Bone marrow (tissue), 2 donors: ENCODE measurements at places on chromosomes 13 and 19.

DNA sequence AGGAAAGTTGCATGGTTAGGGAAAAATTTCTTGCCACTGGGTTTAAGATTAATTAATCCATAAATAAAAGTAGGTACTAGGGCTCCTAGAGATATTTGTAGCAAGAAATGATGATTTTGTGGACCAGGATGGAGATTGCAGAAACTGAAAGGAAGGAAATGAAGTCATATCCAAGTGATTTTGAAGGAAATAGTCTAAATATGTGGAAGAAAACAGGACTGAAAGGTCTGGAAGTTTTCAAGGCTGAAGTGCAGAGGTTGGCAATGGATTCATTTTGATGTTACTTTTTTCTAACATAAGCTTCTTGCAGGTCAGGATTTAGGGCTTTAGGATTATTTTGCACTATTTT lies 52.8 kb downstream of the SOX21 start:
- DNase-seq: no peak

DNA sequence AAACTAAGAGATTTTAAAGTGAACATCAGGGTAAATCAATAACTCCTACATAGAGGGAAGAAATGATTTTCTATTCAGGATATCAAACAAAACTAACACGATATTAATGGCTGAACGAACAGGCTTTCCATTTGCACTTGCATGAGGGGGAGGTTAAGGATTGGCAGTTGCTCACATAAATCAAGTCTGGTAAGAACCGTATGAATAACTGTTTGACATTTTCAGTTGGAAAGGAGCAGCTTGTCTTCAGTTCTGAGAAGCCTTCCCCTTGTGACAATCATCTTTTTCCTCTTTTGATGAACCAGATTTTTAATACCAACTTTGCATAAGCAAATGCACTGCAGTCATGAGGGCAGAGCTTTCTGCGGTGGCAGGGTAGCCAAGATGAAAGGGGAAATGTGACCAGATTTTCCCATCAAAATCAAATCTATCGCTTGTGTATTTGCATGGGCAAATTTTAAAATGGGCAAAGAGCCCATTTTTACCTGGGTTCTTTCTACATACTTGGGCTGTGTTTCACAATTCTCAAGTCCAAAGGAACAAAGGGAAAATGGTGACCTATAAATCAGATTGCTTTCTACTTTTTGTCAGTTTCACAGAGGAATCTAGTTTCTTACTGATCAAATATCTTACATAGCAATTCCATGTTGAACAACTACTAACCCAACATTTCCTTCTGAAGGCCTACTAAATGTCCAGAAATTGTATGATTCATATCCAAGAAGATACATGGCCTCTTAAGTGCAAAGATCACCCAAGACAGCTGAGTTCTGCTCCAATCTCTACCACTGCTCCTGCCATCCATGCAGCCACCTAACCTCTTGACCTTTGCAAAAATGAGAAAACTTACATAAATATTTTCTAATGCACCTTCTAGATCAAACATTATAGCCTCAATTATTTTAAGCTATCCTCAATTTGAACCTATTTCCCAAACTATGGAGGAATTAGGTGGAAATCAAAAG lies 249.6 kb downstream of the OXGR1 start:
- no peak for DNase-seq

GRCh38 chr19:6260912-6261650 lies 18.7 kb downstream of the MLLT1 start:
- no peak for DNase-seq

GRCh38 chr19:9010693-9011092 lies 484 bp upstream of the MUC16 start:
- no peak for DNase-seq

- DNase-seq: peak; percentile 58
Observed at GRCh38 chr19:13234518-13234917, 84.3 kb downstream of the IER2 start.

DNA sequence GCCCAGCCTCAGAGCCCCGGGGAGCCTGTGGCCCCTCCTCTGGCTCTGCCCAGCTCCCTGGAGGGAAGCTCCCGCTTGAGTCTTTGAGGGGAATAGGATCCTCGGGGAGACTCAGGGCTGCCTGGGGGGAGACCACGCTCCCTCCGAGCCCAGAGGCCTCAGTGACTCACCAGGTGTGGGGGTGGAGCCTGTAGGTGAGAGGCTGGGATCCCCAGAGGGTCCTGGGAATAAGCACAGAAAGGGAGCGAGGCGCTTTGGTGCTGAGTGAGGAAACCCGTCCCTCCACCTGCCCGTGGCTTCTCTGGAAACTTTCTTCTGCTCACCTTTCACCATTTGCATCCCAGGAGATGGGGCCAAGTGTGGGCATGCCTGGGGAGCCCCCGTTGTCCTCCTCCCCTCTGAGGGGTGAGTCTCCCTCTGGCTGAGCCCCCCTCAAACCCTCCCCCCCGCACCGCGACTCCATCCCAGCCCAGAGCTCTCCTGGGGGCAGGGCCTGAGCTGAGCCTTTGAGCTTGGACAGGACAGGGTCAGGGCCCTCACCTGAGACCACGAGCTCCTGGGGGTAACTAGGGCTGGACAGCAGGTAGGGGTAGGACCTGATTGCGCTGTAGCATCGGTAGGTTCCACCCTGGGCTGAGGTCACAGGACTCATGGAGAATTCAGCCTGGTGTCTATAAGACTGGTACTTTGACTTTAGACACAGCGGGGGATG lies 2.7 kb downstream of the LILRB5 start:
- no peak for DNase-seq

GRCh38 chr19:15108145-15108844 lies 1.1 kb downstream of the SYDE1 start:
- DNase-seq: no peak

DNA sequence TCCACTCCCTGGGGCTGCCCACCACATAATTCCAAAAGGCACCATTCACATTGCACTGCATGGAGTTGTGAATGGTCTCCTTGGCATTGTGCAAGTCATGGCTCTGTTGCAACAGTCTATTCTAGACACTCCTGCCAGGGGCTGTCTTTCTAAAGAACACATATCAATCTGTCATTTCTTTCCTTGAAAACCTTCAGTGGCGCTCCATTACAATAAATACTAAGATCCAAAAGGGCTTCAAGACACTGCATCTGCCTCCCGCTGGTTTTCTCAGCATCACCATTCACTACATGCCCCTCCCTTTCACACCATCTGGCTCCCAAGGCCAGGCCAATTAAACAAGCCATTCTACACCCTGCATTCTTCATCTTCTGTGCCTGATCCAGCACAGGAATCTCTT lies 32.2 kb upstream of the TM9SF2 start:
- DNase-seq: no peak

DNA sequence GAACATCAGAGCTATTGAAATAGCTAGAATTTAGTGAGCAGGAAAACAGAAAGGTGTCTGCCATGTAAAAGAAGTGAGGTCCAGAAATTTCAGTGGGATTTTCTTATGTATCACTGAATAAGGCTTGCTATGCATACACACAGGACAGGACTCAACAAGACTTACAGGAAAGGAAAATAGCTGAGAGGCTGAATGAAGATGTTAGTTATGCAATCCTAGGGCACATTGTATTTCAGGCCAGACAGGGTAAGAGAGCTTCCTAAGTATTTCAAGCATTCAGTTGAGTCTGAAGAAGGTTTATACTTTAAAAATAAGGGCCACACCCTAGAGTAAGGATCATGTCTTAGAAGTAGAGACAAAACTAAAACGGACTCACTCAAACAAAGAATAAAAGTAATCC lies 419.9 kb upstream of the PRR20A start:
- DNase-seq: no peak

DNA sequence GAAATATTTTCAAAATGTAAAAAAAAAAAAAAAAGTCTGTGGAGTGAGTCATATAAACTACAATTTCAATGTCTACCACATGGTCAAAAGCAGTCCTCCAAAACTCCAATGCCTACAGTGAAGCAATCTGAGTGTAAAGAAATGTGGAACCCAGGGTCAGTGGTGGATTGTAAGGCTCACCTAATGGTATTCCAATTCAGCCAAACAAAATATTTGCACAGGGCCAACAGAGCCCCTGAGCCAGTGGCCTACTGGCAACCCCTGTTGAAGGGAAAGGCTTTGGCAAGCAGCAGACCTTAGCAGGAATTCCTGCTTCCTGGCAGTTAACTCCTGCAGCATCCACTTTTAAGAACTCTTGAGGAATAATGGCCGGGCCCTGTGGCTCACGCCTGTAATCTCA lies 3.4 kb downstream of the DNMT1 start:
- no peak for DNase-seq

- no peak for DNase-seq
Observed at GRCh38 chr19:19338082-19338481, 17.5 kb downstream of the MAU2 start.

- DNase-seq: no peak
Observed at GRCh38 chr13:45851171-45851921, at the start of gene SIAH3. Gene SIAH3 (minus strand): TSS chr13:45851753. CDS start chr13:45851629, 124 bp downstream.

DNA sequence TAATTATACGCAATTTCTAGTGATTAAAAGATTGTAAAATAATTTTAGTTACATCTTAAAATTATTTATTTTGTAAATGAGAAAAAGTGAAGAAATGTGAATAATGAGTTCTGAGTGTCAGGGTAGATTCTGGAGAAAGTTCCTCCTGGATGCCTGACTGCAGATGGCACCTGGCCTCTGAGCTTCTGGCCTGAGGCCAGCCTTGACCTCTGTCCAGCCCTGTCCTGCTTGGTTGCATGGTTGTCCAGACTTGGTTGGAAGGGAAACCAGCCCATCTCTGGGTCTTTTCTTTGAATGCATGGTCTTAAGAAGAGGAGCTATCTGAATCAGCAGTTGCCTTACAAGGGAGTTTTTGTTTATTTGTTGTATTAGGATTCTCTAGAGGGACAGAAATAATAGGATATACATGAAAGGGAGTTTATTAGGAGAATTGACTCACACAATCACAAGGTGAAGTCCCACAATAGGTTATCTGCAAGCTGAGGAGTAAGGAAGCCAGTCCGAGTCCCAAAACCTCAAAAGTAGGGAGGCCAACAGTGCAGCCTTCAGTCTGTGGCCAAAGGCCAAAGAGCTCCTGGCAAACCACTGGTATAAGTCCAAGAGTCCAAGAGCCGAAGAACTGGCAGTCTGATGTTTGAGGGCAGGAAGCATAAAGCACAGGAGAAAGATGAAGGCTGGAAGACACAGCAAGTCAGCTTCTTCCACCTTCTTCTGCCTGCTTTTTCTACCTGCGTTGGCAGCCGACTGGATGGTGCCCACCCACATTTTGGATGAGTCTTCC lies 385.8 kb downstream of the ZNF536 start:
- no peak for DNase-seq

- DNase-seq: no peak
Observed at GRCh38 chr13:40306817-40307216, 359.6 kb downstream of the FOXO1 start.

DNA sequence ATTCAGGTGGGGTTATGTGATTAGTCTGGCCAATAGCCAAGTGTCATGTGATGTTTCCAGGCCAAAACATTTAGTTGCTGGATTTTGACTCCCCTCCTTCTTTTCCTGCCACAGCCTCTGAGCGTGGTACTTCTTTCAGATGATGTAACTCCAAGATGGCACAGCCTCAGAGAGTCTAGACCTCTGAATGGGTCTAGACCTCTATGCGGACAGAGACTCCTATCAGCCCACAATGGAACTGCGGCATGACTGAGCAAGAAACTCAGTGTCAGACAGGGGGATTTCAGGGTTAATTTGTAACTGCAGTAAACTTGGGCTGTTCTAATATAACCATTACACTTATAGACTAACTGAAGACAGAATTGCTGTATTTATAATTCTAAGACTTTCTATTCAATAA lies 42.6 kb upstream of the ZDHHC20 start:
- DNase-seq: no peak

- DNase-seq: no peak
Observed at GRCh38 chr13:105929505-105929904, 606.0 kb downstream of the EFNB2 start.

GRCh38 chr13:45119991-45120864 lies at the start of gene GTF2F2:
Gene GTF2F2 (plus strand): TSS chr13:45120510. CDS start chr13:45120656, 146 bp downstream.
- DNase-seq: peak; percentile 83

DNA sequence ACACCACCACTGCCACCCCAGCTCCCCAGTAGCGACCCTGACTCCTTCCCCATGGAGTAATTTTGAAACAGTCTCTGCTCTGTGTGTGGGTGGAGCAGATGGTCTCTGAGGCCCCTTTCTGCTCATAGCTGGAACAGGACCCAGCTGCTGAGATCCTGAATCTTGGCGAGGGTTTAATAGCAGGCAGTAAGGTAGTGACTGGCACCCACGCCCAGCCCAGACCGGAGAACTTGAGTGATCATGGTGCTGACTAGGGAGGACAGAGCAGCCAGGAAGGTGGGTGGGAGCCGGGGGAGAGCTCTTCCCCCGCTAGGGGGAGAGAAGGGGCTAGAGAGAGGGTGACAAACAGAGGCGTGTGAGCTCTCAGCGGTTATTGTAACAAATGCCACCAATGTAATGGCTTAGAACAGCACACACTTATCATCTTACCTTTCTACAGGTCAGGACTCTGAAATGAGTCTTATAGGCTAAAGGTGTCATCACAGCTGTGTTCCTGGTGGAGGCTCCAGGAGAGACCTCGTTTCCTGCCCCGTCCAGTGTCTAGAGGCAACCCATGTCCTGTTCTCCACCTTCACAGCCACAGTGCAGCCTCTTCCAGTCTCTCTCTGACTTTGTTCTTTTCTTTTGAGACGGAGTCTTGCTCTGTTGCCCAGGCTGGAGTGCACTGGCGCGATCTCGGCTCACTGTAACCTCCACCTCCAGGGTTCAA lies 7.2 kb upstream of the ACER1 start:
- DNase-seq: no peak

DNA sequence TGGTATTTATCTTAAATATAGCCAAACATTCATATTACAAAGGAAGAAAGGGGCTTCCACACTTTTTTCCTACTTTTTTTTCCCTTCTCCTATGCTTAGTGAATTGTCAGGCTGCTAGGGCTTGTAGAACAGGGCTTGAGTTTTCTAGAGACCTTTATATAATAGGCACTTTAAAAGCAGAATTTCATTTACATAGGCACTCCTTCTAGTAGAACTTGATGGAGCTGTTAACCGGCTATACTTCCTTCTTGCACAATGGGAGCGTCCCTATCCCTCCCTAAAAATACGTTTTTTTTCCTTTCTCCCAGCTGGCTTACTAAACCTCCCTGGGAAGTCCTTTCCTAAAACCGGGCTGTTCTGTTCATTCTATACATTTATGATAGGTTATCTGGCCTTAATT lies 1.1 kb downstream of the TRIM13 start:
- DNase-seq: no peak

DNA sequence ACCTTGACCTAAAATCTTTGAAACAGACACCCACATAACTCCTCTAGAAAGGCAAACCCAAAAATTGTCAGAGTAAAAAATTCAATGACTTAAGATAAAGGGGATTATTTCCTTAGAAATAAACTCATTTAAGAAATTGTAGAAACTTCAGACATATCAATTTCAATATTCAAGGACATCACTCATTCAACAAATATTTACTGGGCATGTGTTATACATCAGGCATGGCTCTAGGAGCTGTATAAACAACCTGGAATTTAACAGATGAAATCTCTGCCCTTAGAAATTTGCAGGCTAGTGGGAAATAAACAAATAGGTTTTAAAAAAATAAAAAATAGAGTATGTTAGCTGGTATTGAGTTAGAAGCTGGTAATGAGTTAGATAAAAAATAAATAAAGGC lies 84.0 kb upstream of the LSM14A start:
- no peak for DNase-seq

GRCh38 chr19:33499248-33499647 lies 22.3 kb downstream of the PEPD start:
- DNase-seq: no peak
